ENCODE measurements at places on chromosomes 12 and 14.

GRCh38 chr14:91112194-91112593 lies 1.7 kb upstream of the DGLUCY start:
- no peak for DNase-seq

- no peak for DNase-seq
Observed at GRCh38 chr12:3795066-3795465, 42.2 kb upstream of the CRACR2A start.

DNA sequence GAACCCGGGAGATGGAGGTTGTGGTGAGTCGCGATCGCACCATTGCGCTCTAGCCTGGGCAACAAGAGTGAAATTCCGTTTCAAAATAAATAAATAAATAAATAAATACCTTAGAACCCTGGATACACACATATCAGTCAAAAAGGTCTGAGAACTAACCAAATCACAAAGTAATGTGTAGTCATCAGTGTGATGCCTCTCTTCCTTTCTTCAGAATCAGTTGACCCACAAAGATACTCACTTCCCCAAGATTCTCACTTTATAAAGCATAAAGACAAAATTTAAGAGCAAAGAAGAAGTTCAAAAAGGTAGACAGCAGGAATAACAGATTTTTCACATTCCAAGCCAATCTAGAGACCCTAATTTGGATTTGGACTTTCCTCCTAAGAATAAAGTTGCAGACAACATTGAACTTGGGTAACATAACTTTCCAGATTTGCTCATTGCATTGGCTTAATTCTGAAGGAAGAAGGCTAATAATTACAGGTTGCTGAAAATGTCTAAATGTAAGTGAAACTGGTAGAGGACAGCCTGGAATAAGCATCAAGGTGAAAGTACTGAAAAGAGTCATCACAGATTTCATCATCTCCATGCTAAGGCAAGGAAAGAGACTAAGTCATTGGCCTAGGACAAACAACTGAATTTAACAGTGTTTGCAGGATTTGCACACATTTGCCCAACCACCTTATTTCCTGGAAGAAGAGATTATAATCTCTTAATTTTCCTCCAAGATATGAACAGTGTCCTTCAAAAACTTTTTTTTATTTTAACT lies 17.4 kb downstream of the TMED10 start:
- no peak for DNase-seq

DNA sequence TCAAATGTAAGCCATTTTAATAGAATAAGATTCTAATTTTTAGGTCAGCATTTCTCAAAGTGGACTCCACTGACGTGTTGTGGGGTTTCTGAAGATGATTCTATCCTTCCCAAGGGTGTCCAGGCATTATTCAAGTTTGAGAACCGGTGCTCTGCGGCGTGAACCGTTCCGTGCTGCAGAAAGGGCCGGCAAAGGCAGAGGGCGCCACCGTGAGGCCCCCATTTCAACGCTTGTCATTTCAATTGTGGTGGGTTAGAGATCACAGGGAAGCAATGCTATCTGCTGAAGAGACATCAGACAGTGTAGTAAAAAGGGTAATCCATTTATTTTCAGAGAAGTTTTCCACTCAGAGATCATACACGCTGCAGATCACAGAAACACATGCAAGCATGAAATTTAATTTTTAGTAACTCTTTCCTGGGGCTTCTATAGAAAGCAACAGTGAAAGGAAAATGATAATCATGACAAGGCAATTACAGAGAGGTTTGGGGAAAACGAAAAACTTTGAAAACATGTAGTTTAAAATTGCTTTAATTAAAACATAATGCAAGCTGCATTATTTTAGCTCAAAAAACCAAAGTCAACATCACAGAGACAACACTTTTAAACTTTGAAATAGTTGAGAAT lies 201.7 kb downstream of the EXOC5 start:
- no peak for DNase-seq

GRCh38 chr12:63206909-63207308 lies 55.9 kb upstream of the AVPR1A start:
- DNase-seq, result no peak

- DNase-seq, result no peak
Observed at GRCh38 chr12:85060916-85061315, 24.8 kb downstream of the LRRIQ1 start.

- no peak for DNase-seq
Observed at GRCh38 chr12:98572010-98572409, 21.5 kb upstream of the SLC25A3 start.

DNA sequence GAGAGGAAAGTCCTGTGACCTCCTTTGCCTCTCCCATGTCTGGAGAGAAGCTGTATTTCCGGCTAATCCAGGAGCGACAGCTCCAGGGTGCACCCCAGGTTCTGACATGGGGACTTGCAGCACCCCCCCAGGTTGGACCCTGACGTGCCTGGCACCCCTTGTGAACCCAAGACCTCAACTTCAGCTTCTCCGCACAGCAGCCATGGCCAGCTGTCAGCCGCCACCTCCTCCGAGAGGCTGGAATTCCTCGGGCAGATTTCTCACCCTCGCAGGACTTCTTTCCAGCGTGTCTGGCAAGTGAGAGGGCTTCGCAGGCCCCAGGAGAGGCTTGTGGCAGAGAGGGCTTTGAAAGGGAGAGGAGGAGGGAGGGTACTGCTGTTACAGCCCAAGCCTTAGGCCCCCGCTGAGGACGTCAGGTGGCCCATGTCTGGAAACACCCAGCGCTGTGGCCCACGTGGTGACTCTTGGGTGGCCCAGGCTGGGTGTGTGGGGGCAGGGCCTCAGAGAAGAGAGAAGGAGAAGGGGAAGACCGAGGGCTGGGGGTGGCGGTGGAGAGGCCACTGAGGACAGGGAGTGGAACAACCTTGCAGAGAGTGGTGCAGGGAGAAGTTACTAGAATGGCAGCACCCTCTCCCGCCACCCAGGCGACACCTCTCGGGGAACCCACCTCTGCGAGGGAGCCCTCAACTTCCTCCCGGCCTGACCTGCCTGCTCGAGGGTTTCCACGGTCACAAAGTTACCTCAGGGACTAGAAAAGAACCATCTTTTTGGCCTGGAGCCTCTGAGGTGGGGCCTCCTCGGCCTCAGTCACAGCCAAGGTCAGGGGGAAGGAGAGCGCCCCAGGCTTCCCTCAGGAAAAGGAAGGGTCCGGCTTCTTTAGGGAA lies 11.7 kb upstream of the RPS6KL1 start:
- DNase-seq, result no peak

GRCh38 chr12:128455851-128456250 lies 188.9 kb downstream of the TMEM132C start:
- DNase-seq, result no peak

DNA sequence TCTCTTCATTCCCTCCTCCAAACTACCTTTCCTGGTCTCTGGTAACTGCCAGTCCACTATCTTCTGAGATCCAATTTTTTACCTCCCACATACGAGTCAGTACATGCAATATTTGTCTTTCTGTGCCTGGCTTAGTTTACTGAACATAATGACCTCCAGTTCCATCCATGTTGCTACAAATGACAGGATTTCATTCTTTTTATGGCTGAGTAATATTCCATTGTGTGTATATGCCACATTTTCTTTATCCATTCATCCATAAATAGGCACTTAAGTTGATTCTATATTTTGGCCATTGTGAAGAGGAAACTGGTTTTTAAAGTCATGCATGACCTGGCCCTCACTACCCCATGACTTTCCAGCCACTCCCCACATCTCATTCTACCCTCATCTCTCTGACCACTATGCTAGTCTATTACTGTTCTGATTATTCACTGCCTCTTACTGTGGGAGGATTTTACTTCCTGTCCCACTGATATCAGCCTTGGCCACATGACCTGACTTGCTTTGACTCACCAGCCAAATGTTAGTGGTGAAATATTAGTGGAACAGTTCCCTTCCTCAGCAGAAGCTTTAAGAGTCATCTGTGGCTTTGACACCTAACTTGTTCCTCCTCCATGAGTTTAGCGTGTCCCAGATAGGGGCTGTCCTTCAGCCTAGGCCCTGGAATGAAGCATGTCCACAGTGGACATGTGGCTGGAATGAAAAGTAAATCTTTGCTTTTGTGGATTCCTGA lies 52.2 kb downstream of the GOLGA5 start:
- no peak for DNase-seq

DNA sequence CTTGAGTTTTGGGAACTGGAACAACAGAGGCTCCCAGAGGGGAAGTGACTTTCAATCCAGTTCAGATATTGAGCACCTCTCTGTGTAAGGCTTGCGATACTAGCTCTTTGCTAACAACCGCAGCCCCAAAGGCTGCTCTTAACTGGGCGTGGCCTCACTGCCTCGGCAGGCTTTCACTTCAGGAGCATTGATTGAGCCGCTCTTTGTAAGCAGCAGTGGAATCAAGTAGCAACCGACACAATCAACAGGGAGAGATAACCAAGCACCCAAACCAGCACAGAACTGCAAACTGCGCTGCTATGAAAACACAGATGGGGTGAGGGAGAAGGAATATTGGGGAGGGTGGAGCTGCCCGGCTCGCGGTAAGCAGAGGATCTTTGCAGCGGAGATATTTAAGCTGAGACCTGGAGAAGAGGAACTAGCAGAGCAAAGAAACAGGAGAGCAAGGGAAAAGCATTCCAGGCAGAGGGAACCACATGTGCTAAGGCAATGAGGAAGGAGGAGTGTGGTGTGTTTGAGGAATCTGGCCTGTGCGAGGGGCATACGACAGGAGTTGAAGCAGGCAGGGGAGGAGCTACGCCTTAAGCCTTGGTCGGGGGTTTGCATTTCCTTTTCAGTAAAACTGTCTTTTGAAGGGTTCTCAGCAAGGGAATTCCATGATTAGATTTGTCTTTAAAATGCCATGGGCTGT lies 17.3 kb upstream of the YY1 start:
- DNase-seq, result no peak

DNA sequence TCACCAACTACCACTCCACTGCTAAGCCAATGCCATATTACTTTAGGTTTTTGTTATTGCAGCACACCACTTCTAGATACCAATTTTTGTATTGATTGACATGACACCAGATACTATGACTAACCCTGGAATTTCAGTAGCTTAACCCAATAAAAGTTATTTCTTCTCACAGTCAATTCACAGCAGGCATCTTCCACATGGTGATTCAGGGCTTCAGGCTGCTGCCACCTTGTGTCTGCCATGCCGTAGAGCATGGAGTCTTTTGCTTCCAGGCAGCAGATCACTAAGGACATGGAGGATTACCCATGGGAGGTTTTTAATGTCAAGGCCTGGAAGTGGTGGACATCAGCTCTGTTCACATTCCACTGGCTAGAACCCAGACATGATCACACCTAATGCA lies 56.4 kb upstream of the LTA4H start:
- DNase-seq, result no peak

- no peak for DNase-seq
Observed at GRCh38 chr12:56188131-56188777, 1.0 kb downstream of the SMARCC2 start.

DNA sequence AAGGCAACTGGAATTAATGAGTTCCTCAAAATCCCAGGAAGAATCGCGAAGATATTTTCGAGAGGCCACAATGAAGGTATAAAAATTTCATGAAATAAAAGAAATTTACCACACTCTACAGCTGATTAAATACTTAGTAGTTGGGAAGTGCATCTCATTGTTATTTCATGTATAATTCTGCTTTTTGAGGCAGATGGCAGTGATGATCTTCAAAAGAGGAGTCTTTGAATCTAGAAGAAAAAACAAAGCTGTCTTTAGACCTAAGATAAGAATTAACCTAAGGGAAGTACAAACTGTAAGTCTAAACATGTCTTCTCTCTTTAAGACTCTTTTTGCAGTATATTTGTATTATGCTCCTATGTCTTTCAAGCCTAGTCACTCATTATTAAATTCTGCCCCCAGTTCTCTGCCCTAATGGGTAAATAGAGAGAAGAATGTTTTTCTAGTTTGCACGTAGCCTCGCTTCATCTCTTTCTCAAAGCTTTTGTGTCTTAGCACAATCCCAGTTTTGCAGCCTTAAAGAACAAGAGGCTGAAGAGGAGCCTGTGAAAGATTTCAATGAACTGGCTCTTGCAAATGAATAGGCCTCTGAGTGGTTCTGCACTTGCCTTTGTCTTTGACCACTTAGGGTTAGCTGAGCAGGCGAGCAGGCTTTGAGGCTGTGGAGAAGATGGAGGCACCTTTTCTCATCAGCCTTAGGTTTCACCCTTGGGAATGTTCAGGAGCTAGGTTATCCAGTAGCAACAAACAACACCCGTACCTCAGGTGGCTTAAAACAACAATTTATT lies 32.7 kb downstream of the CFAP54 start:
- no peak for DNase-seq

- no peak for DNase-seq
Observed at GRCh38 chr12:11408096-11408495, 12.7 kb upstream of the PRB2 start.

- no peak for DNase-seq
Observed at GRCh38 chr12:56029666-56030293, 8.9 kb downstream of the IKZF4 start.

- no peak for DNase-seq
Observed at GRCh38 chr12:24840046-24840800, 108.7 kb downstream of the BCAT1 start.

DNA sequence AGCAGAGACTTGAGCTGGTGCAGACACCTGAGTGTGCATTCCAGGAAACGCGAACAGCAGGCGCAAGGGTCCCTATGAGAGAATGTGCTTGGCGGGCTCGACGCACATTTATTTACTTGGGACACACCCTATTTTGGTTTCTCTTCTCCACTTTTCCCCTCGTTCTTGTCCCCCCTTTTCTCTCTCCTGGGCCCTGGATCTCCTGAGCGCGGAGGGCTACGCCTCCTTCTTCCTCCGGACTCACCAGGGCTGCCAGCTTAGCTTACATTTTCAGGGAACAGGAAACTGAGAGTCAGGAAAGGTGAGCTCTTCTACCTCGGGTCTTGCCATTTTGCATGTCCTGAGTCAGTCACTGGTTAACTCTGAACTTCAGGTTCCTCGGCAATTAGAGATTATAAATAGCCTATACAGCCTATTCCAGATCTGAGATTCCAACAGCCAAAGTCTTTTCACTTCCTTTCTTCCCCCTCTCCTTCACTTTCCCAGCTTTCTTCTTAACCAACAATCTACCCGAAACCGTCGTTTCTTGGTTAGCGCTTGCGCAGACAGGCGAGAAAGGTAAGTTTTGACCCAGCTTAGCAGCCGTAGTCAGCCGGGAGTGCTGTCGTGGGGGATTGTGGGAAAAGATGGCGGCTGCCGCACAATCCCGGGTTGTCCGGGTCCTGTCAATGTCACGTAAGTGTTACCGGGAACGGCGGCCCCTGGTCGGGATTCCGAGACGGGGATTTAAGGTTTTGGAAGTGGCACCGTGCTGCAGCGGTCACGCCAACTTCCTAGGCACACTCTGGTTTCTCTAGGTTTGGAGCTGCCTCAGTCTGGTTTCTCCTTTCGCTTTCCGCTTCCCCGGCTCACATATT lies at the start of the genes AKAP3 and NDUFA9:
AKAP3 (minus strand) TSS at position 551 of the 857 bp plus-strand sequence. CDS start 10,855 bp downstream, outside the sequence.
NDUFA9 (plus strand) TSS at position 614 of the 857 bp plus-strand sequence; CDS start at position 627, 13 bp downstream.
- peak; percentile 85 for DNase-seq

Data from suprapubic skin (tissue), 4 donors.